ENCODE measurements at places on chromosomes 3 and 15. TPM values are rescaled to one million over a fixed set of nuclear protein-coding genes. Genes with fewer than 3 reads are reported as not detected.

DNA sequence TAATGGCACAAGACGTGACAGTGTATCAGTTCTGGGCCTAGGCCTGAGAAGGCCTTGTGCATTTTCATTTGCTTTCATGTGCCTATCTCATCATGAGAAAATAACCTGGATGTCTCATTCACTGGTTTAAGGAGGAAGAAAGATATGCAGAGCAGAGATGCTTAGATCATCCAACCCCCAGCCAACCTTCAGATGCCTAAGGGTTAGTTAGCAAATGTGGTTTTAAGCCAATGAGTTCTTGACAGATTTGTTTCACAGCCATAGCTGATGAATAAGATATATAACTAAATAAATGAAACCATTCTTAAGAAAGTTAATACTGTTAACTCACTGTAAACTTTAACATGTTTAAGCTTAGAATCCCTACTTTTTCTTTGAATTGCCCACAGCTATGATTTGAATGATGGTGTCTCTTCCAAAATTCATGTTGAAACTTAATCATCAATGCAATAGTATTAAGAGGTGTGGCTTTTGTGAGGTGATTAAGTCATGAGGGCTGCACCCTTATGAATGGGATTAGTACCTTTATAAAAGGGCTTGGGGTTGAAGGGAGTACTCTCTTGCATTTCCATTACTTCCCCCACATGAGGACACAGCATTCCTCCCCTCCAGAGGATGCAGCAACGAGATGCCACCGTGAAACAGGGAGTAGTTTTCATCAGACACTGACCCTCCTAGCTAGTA lies 324.6 kb upstream of the TBC1D5 start:
- DNase-seq = no peak

DNA sequence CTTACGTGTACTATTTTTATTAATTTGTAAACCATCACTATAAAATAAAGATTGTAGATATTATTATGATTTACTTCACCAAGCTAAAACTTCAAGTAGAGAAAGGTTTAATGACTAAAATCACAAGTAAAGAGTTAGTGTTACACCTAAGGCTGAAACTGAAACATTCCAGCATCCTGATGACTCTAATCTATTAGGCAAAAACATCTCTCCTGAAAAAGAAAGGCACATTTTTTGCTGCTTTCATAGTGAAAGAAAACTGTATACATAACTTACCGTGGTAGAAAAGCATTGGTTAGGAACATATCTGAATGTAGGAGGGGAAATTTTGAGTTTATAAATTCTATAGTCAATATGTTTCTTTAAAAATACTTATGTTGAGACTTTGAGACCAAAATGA lies 35.4 kb downstream of the CCDC191 start:
- no peak for DNase-seq

CSNK1G1 gene
- total RNA-seq = 24.6 TPM

MASP1 gene
- total RNA-seq = 0.92 TPM

GRCh38 chr3:355622-356021 lies 159.1 kb downstream of the CHL1 start:
- DNase-seq = no peak

- no peak for DNase-seq
Measured at GRCh38 chr3:57383838-57384237, 91.4 kb upstream of the ASB14 start.

RBPMS2 gene
- 1.8 TPM for total RNA-seq

DNA sequence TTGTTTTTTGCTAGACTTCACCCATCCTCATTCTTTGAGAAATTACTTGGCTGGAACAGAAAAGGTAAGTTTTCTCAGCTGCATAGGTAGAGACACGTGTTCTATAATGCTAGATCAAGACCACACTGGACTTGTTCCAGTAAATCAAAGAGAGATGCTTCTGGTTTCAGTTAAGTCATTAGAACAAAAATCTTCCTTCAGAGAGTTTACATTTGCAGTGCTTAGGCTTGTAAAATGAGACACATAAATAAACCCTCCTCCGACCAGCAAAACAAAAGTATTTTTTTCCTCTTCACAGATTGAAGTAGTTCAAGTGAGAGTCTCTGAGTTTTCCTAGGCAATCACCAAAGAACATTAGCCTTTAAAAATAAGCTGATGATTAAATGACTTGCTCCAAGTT lies 87.3 kb upstream of the PROK2 start:
- no peak for DNase-seq

GRCh38 chr15:78232951-78233350 lies 1.4 kb downstream of the ACSBG1 start:
- DNase-seq = no peak

IL17RB gene
- total RNA-seq = 0.22 TPM

GRCh38 chr15:77296773-77297337 lies 123.0 kb downstream of the PEAK1 start:
- DNase-seq = no peak

- no peak for DNase-seq
Measured at GRCh38 chr3:37136067-37136466, 38.3 kb downstream of the LRRFIP2 start.

HRG gene
- not detected for total RNA-seq

FMN1 gene
- 4.8 TPM for total RNA-seq

SLC9A9 gene
- 2.5 TPM for total RNA-seq

DNA sequence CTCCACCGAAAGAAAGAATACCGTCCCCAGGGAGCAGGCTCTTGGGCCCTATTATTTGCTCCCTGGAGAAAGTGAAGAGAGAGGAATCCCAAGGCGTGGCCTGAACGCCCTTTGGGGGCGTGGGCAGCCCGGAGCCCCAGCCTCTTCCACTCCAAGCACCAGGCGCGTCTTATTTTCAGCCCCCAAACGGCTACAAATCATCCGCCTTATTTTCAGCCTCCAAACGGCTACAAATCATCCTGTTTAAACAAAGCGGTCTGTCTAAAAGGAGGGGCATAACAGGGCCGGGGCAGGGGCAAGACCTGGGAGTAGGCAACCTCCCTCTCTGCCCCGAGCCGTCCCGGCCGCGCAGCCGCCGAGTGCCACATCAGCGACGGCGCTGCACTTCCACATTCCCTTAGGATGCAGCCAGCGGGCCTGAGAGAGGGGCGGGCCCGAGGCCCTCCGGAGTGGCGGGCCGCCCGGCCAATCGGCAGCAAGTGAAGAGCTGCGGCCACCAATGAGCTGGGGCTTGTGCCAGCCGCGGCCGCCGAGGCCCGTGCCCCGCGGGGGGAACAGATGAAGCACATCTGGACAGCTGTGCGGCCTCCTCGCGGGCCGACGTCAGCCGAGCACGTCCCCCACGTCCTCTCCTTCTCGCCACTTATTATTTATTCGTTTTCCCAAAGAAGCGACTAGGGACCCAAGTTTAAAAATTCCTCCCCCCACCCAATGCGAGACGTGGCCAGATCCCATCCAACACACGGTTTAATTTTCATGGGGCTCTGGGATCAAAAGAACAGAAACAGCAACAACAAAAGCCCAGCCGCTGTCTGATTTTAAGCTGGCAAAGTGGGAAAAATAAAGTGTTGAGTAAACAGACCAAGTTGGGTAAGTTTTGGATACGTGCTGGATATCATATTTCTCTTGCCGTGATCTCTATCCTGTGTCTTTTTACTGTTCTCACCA lies at the start of gene TMEM45A:
TSS of gene TMEM45A (plus strand) at position 561 of the 948 bp plus-strand sequence. CDS start 62,593 bp downstream, outside the sequence.
- DNase-seq = peak; percentile 99

FHIT gene
- 3.8 TPM for total RNA-seq

DNA sequence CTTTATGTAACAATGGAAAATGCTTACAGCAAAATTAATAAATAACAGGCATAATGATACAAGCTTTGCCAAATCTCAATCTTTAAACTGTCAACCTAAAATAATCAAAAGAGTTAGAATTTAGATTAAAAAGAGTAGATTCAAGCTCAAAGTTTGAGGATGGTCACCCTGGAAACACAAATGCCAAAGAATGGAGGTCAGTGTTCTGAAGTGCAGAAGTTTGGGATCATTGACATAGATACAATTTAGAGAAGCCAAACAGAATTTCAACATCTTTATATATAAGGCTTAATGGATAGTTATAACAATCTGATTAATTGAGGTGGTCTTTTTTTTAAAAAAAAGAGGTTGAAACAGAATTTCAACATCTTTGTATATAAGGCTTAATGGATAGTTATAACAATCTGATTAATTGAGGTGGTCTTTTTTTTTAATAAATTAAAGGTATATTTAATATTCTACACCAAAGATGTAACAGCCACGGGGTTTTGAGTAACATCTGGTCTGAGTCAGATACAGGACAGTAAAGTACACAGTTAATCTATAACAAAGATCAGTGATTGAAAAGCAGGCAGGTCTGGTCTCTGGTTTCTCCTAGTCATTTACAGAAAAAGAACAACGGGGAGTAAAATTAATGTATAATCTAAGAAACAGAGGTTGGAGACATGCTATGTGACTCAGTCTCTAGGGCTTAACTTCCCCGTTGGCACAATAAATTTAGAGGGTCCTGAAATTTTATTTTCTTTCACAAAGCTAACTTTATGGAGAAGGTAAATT lies 490.7 kb downstream of the GBE1 start:
- DNase-seq = no peak

DNA sequence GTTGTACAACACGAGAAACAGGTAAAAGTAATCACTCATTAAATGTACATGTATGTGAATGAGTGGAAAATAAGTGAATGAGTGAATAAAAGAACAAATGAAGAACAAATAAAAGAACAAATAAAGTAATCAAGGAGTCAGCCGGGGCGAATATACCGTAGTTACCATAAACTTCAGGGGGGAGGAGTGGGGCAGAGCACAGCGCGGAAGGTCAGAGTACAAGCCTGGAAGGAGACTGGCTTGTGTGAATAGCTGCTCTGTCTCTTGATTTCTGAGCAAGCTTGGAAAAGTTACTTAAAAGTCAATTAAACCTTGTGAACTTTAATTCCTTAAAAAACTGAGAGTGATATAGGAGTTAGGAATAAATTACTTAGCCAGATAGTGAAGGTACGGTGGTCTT lies 466.5 kb upstream of the CNTN4 start:
- DNase-seq = no peak

DNA sequence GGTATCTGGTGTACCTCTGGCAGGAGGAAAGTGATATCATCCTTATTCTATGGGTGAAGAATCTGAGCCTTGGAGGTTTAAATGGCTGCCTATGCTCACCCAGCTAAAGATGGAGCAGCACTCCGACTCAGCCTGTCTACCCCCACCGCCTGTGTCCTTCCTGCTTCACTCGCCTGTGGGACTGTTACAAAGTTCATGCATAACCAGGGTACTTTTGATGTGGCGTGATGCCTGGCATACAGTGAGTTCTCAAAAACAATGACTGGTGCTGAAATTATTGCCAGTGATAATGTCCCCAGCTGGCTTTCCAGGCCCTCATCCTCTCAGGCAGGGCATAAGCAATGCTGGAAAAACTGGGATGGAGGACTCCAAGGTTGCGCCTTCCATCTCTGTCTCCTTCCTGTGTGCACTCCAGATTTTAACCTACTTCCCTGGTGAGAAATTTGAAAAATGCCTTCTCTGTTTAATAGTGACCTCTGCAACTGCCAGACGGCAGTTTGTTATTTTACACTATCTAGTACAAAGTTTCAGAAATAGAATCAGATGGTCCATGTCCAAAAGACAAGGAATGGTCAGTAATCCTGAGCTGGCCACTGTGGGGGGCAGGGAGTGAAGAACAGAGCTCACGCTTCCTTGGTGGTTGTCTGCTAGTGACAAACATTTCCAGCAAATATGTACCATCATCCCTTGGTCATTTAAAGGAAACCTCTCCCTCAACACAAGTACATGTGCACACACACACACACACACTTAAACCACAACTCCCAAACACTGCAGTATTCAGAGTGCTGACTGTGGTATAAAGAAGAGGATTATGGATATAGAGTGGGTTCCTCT lies 86.5 kb upstream of the NMNAT3 start:
- no peak for DNase-seq

DNA sequence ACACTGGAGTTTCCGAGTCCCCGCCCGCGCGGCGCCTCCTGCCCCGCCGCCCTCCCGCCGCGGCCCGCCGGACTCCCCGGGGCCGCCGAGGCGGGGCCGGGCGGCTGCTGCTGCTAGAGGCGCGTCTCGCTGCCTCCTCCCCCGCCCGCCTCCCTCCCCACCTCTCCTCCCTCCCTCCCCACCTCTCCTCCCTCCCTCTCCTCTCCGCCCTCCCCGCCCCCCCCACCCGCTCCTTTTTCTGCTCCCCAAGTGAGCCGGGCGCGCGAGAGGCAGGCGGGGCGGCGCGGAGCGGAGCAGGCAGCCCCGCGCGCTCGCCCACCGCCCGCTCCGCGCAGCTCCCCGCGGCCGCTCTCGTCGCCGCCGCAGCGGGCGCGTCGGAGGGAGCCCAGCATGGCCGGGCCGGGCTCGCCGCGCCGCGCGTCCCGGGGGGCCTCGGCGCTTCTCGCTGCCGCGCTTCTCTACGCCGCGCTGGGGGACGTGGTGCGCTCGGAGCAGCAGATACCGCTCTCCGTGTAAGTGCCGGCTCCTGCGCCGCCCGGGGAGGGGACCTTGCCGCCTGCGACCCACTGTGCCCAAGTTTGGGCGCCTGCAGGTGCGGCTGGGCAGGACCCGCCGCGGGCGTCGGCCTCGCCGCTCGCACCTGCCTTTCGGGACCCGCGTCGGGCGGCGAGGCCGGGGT lies at the start of gene CACNA2D3:
TSS of gene CACNA2D3 (plus strand) at position 229 of the 679 bp plus-strand sequence.
- DNase-seq = no peak

PIF1 gene
- total RNA-seq = 5.9 TPM

MCF2L2 gene
- 2.6 TPM for total RNA-seq

DNA sequence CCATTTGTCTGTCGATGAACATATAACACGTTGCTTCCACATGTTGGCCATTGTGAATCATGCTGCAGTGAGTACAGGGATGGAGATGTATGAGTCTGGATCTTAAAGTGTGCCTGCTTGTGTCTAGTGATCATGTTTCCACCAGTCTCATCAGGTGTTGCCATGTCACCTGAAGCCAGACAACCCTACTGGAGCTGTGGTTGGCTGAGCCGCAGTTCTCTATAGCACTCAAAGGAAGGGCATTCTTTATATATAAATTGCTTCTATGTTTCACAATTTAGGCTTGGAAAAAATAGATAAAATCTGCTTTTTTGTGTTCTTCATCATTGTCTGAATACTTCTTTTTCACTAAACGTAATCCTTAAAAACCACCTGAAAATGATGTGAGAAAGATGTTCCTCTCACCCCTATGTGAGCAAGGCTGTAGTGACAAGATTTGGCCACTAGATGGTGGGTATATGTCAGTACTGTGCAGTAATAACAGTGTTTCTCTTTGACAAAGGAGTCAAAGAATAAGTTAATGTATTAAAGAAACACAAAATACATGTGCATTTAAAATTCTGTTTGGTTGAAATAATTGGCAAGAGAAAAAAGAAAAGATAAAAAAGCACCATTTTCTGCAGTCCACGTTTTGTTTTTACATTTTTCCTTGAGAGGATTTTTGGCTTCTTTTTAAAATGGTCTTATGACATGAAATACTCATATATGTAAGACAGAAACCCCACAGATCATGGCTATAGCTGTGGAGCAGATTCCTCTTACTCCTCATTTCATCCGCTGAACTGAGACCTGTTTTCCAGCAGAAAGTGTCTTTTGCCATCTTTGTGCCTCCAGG lies 394.5 kb upstream of the DPPA4 start:
- no peak for DNase-seq

- no peak for DNase-seq
Measured at GRCh38 chr3:59271971-59272370, 222.1 kb upstream of the CFAP20DC start.

GRCh38 chr3:19769694-19770093 lies 164.3 kb downstream of the EFHB start:
- no peak for DNase-seq

SLC12A1 gene
- total RNA-seq = not detected

All from chondrocyte (in vitro differentiated cells).